ENCODE measurements at places on chromosomes 1 and 21.

GRCh38 chr1:207077470-207078377 lies 10.9 kb upstream of the C4BPB start:
- peak; percentile 42 for DNase-seq

GRCh38 chr1:176222196-176222595 lies 15.1 kb upstream of the COP1 start:
- DNase-seq = no peak

DNA sequence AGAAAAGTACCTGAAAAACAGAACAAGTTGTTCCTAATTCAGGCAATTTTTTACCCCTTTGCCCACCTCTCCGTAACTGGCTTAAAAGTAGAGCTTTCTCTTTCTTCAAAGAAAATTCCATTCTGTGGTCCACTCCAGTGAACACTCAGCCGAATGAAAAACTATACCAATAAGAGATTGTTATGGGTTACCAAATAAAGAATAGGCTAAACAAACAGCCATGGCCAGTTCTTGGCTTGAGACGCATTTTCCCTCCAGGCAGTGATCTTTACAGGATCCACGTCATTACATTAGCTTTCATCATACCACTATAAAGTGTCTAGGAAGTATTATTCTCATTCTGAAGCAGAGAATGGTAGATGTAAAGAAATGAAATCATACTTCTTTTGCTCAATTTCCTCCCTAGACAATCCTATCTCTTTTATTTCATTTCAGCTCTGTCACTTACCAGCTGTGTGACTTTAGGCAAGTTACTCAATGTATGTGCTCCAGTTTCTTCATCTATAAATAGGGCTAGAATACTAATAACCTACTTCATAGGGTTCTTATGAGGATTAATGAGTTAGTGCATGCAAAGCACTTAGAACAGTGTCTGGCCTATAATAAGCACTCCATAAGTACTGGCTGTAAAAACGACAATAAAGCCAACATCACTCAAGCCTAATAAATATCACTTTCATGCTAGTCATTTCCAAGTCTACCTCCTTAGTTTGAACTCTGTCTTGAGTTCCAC lies 26.5 kb upstream of the TRIM45 start:
- no peak for DNase-seq

DNA sequence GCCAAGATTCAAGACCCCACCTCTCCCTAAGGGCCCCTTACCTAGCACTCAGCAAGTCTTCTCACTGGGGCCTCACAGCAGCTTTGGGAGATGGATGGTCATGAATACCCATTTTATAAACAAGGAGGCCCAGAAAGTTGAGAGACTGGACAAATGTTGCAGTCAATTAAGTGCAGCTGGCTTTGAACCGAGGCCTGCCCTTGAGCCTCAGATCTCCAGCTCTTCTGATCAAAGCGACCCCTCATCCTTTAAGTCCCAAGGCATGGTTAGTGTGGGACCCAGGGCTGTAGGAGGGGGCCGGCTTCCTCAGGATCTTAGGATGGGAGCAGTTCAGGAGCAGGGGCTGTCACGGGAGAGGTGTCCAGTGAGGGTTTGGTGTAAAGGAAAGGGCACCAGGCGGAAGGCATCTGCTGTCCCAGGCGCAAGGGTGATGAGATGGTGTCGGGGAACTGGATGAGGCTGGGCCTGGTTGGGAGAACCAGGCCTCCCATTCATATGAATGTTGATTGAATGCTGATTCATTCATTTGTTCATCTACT lies 5.1 kb upstream of the MTFR1L start:
- DNase-seq = no peak

- DNase-seq = no peak
These were observed 157.6 kb upstream of the LMO4 start for GRCh38 chr1:87170931-87171598.

GRCh38 chr1:241870746-241871430 lies 22.9 kb downstream of the EXO1 start:
- DNase-seq = no peak

DNA sequence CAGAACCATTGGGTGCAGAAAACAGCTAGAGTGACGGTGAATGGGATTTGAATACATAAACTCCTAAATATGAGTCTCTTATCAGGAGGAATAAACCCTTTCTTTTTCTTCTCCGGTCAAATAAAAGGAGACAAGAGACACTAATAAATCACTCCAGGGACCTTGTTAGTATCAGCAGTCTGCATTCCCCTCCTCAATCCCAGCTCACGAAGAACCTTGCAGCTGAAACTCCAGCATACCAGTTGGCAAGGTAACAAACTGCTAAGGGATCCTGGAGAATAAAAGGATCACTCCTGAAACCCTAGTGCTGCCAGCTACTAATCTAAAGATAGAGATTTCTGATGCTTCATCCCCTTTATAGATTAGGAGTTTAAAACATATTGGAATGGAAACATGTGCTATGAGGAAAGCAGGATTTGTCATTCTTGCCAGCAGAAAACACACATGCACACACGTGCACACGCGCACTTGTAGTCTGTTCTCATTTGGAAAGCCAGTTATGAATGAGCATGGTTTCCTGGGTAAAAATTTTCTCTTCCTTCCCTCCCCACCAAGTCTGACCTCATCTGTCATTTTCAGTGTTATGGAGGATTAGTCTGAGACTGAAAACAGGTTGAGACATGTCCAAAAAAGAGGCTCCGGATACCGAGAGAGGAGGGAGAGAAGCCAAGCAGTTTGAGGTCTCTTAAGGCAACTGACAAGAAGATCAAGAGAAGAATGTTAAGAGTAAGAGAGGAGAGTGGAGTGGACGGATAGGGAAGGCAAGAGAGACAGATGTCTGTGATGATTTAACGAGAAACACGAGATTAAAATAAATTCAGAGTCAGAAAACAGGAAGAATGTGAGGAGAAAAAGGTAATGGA lies 10.9 kb downstream of the IER5 start:
- DNase-seq = no peak

DNA sequence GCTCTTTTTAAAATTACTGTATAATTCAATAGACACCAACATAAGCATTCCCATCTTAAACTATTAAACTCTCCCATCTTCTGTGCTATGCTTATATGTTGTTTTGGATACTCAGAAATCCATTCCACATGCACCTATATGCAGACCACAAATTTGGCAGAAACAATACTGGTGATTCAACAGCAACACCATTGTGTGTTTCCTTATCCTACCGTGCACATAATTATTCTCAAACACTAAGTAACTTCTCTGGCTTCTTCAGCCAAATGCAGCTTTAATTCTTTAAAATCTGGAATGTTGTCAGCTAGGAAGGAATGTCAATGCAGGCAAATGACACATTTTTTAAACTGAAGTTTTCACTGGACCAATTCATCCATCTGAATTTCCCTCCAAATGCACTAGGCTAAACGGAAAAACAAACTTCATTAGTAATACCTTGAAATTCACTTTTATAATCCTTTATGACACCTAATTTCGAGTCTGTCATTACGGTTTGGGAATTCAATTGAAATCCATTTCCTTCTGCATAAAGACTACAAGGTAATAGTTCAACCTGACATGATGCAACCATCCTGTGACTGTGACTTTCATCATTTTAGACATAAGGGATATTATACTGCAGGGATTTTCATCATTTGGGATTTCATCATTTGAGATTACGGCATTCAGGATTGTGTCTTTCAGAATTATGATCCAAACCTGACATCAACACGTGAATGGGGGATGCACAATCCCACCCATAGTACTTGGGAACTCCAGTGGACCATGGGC lies 308.5 kb downstream of the LTN1 start:
- DNase-seq = no peak

- DNase-seq = no peak
These were observed 23.1 kb downstream of the USP25 start for GRCh38 chr21:15752763-15753407.

GRCh38 chr1:58904299-58905125 lies 120.7 kb upstream of the JUN start:
- no peak for DNase-seq

DNA sequence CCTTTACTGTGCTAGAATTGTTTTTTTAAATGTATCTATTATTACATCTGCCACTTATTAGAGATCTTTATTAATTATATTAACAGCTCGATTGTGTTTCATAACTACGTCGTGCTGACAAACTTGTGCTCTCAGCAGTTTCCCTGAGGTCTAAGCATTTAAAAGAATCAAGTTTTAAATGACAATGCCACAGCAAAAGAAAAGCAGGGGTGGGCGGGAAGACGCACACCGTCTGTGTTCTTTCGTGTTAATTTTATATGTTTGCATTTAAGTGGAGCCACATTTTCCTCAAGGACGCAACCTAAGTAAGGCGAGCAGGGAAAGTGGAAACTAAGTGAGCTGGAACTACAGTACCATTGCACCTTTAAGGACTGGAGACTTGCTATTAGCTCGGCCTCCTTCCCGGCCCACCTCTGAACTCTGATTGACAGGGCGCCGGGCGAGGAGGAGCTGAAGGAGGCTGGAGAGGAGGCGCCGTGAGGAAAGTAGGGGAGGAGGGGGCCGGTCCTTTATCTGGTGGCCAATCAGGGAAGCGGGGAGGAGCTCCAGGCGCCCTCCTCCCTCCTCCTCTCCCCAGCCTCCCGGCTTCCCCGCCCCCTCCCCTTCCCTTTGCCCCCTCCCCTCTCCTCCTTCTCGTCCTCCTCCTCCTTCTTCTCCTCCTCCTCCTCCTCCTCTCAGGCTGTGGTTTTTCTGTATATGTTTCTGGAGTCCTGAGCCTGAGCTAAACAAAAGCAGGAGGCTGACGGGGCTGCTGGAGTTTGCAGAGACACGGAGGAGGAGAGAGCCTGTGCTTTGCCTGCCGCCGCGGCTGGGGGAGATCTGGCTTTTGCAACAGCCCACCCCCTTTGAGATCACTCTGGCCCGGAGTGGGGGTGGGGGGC lies at the start of gene PBX1:
Gene PBX1, plus strand, starts transcription at position 724 of the 881 bp plus-strand sequence.
- peak; percentile 94 for DNase-seq

- DNase-seq = no peak
These were observed 84.6 kb upstream of the TLR5 start for GRCh38 chr1:223227486-223228196.

GRCh38 chr1:33249422-33249821 lies 6.9 kb upstream of the ZNF362 start:
- DNase-seq = no peak

DNA sequence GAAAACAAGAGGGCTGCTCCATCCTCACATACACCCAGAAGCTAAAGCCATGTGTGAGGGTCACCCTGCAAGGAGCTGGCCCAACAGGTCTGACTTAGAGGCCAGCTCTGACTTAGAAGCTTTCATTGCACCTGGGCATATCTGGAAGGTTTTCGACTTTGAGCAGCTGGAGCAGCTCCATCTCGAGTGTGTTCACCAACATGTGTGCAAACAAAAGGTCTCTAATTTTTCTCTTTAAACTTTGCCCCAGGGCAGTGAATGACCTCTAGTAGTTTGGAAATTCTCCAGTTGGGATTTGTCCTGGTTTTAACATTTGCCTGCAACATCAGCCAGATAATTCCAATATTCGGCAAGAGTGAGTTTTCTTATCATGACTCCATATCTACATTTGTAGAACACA lies 108.3 kb downstream of the TNR start:
- DNase-seq = no peak

- no peak for DNase-seq
These were observed 7.2 kb downstream of the METTL13 start for GRCh38 chr1:171788696-171789095.

DNA sequence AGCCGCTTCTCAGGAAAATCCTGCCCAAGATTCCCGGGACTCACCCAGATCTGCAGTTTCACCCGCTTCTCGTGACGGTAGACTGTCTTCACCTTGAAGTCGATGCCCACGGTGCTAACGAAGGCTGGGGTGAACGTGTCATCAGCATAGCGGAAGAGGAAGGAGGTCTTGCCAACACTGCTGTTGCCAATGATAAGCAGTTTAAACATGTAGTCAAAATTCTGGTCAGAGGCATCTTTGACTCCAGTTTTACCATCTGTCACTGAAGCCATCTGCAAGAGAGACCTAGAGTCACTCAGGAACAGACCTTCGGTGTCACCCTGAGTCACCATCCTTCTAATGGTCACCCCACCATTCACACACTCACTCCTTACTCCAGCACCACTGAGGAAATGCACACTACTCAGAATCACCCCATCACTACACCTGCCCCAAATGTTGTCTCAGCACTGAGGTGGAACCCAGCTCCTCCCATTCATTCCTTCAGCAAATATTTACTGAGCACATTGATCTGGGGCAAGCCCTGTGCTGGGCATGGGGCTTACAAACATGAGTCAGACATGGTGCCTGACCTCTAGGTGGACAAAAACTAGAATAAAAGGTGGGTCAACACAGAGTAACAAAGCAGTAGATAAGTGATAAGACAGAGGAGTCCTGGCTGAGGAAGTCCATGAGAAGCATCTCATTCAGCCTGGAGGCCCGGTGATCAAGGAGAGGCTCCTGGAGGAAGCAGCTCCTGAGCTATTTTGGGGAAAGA lies 13.5 kb downstream of the RAB3B start:
- no peak for DNase-seq

GRCh38 chr1:204600968-204601367 lies 84.6 kb downstream of the LRRN2 start:
- no peak for DNase-seq
